ENCODE measurements at places on chromosomes 11 and 22.

GRCh38 chr11:68855205-68855981, 13.7 kb upstream of the CPT1A start:
- DNase-seq = peak; percentile 42

DNA sequence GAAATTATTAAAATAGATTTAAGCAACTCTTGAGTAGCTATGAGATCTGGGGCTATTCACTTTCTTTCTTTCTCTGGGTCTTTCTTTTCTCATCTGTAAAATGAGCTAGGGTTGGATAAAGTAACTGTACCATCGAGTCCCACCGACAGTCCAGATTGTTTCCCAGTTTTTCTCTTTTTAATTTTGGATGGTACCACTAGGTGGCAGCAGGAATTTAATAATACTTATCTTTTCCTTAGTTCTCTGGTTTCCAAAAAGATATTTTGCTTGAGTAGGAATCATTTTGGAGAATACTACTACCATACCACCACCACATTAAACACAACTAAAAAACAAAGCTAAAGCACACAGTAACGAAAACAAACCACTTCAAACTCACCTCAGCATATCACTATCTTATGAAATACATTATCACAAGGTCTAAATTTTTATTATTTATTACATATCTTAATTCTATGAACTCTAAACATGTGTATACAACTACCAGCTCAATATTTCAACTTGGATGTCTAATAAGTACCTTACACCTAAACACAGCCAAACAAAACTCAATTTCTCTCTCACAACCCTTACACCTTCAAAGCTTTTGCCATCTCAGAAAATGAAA, 584.0 kb downstream of the KCNA4 start:
- DNase-seq = peak; percentile 56

GRCh38 chr11:124070915-124071622, 29.9 kb upstream of the OR10G7 start:
- DNase-seq = peak; percentile 92

- DNase-seq = peak; percentile 89
Measured at GRCh38 chr22:38016182-38017151, 32.1 kb upstream of the SOX10 start.

DNA sequence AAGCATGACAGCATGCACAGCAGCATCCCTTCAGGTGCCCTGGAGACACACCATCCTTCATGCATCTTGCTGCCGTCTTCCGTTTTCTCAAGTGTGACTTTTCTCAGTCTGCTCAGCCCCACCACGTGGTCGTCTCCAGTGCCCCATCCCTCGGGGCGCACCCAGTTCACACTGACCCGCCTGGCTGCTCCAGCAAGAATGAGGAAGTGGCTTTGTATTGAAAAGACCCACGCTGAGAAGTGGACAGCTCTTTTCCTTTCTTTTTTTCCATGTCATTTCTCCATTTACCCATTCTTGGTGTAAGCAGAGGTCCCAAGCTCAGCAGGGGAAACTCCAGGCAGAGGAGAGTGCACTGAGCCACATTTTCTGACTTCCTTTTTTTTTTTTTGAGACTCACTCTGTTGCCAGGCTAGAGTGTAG, 14.5 kb downstream of the SERPINH1 start:
- DNase-seq = no peak

GRCh38 chr11:126547161-126547560, 191.7 kb downstream of the ST3GAL4 start:
- no peak for DNase-seq

GRCh38 chr11:86747801-86748200, 52.5 kb upstream of the PRSS23 start:
- DNase-seq = no peak

DNA sequence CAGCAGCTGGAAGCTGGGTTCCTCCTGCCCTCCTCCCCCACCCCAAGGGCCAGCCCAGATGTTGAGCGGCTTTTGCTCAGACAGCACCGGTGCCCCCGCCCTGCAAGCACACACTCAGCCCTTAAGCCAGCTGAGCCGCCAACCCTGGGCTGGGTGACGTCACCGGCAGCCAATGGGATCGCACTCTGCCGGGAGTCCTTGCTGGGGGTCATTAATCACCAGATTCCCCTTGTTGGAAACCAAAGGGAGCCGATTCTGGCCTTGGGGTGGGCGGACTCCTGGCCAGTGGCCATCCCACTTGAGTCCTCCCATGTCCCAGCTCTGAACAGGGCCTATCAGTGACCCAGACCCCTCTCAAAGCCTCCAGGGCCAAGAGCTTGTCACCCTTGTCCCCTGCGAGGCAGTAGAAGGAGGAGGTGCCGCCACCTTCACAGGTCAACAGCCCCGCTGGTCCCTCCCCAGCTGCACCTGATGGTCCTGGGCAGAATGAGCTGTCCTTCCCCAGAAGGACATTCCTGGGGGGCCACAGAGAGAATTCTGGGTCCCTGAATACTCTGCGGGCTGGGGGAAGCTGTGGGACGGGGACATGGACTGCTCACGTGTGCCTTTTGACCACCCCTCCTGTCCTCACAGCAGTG, 7.4 kb downstream of the DUSP8 start:
- DNase-seq = peak; percentile 82

DNA sequence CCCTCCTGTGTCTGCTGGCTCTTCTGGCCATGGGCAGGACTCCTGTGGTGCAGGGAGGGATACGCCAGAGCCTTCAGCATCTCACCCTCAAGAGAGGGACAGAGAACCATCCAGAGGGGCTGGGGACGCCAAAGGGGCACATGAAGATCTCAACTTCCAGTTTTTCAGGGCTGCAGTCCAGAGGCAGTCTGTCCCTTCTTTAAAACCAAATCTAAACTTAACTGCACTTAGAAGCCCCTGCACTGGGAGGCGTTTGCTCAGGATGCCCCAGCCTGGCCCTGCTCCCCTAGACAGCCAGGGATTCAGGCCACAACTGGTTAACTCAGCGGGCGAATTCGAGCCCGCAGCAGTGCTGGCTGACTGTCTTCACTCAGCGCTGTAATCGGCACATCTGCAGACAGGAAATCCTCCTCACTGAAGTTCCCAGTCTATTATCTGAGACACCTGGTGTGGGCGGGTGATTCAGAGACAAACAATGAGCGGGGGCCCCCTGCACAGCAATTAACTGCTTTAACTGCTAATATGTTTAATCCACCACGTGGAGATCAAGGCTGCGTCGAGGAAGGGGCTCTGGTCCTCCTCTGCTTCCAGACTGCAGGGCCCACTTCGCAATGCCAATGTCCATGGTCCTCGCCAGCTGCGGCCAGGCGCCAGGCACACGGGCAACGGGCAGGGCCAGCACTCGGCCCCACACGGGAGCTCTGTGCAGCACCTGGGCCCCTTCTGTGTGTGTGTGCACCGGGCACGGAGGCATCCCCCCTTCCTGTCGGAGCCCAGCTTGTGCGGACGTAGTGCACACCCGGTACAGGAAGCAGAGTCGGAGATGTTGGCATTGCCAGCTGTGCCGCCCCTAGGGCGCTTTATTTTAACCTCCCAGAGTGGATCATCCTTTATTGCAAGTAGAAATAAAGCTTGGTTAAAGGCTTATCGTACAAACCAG, 36.9 kb upstream of the GNB1L start:
- DNase-seq = peak; percentile 78

GRCh38 chr11:17161515-17161914, 46.3 kb downstream of the PIK3C2A start:
- DNase-seq = no peak

DNA sequence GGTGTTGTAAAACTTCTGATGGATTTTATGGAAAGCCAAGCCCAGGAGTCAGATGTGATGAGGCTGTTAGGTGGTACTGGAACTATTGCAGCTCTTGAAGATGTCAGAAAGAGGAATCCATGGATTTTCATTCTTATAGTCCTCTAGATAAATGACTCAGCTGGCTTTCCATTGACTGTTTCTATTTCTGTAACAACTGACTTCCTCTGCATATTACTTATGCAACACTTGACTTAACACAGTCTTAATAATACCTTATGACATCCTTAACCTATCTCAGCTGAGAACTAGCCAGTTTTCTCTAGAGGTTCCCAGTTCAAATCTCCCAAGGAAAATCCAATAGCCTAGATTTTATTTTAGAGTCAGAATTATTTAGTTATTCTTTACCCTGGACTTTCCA, 263.8 kb downstream of the LUZP2 start:
- DNase-seq = no peak

DNA sequence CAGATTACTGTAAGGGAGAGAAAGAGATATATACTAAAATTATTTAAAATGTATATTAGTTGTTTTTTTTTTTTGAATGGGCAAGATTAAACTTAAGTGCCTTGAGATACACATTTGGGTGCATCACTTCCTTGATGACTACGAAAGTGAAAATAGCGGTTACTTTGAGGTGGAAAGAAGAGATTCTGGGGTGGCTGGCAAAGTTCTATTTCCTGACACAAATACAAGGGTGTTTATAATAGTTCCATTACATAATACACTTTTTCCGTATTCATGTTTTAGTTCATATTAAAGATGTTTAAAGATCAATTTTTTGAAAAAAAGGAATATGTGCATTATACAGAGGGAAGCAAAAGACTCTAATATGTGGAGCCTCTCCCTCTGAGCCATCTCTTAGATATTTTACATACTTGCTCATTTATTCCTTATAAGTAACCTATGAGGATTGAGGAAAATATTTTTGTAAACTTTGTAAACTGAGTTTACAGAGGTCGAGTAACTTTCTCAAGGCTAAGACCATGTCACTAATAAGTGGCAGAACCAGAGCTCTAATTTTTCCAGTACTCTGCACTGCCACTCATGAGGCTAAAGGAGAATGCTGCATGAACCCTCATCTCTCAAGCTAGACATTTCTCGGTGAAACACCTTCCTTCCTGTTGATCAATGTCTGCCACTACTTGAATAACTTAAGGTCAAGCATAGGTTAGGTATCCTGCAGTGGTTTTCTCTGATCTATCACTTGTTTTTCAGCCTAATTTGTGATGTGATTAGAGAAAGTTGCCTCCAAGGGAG, 58.6 kb downstream of the DDIAS start:
- DNase-seq = no peak
